Cortex of kidney (tissue), 1 donor: ENCODE measurements at places on chromosomes 7 and 10.

- no peak for DNase-seq
Measured at GRCh38 chr7:128830231-128831177, at the start of gene FLNC. FLNC (plus strand) TSS chr7:128830406; CDS start chr7:128830638, 232 bp downstream.

- no peak for DNase-seq
Measured at GRCh38 chr10:99431190-99431760, 851 bp upstream of the GOT1 start.

DNA sequence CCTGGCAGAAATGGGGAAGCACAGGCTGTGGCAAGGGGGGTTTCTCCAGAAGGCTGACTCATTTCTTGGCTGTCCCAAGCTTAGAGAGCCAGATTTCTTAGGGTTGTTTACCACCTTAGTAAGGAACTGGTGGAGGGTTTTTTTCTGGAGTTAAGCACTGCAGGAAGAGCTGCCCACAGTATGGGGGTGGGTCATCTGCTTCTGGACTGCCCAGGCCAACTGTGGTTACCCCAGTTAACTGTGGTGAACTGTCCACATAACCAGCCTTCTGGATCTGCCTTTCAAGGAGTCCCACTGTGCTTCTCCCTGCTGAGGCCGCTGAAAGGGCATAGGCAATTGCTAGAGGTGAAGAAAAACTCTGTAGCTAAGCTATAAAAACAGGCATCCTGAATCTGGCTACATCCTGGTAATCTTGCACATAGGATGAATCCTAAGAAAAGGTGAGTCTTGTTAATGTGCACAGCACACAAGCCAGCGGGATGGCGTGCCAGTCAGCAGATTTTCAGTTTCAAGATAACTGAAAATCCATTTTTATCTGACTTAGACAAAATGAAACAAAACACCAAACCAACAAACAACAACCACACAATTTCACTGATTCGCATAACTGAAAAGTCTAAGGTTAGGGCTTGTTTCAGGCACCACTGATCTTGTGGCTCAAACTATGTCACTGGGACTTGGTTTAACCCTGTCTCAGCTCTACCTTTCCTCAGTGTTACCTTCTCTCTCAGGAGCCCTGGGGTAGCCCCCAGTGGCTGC lies 21.6 kb upstream of the TSPAN33 start:
- no peak for DNase-seq

DNA sequence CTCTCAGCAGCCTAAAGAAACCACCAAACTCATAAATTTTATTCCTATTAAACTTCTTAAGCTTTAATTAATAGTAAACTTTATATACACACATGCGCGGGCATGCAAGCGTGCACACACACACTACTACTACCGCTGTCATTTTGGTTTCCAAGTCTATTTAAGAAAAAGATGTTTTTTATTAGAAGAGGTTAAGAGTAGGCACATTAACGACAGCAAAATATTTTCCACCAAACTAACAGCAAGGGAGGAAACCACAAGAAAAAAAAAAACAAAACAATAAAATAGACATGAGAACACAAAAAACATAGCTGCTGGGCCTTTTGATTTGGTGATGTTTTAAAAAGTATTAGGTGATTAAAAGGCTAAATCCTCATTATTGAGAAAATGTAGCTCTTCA lies 28.6 kb downstream of the RTKN2 start:
- no peak for DNase-seq

DNA sequence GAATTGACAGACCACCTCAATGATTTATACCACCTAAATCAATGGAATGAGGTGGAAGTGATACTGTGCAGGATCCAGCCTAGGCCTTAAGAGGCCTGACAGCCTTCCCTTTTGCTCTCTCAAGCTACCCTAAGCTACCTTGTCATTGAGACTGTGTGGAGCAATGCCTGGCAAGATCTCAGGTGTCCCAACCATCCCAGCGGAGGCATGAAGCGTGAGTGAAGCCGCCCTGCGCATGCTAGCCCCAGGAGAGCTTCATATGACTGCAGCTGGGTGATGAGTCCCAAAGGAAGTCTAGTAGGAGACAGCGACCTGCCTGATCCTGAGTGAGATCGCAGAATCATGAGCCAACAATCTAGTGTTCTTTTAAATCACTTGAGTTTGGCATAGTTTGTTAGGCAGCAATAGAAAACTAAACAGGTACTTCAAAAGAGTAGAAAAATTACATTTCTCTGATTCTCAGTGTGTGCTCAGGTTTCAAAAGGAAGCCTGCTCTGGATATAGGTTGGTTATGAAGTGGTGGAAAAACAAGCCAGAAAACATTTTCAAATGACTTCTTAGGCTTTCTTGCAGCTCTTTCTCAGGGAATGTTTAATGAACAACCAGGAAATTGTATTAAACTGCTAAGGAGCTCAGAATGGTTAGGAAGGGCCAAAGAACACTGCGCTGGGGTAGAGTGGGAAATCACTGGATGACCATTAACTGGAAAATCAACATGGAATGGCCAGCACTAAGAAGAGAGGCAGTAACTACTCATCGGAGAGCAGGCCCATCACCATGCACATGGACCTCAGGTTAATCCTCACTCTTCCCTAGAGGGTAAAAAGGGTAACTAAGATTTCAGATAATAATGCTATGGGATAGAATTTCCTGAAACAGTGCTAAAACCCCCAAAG lies 535.2 kb downstream of the PHTF2 start:
- DNase-seq: no peak

DNA sequence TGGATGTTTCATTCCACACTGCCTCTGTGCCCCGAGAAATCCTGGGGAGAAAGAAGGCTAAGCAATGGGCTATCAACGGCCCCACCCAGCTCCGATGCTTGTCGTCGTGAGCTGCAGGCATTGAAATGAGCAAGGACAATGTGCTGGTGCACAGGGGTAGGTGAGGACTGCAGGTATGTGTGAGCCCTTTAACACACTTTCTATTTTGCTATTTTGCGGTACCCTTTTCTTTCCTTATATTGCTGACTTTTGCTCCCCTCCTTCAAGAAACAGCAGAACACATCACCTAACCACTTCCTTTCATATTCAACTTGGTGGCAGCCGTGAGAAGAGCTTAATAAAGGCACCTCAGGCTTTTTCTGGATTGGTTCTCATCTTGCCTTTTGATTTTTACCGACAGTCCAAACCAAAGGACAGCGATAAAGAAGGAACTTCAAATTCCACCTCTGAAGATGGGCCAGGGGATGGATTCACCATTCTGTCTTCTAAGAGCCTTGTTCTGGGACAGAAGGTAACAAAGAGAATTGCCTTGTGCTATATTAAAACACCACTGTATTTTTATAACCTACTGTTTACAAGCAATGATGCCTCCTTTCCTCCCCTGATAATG lies 39.2 kb downstream of the AIFM2 start:
- no peak for DNase-seq

- DNase-seq: no peak
Measured at GRCh38 chr10:69087590-69088470, at the start of gene SRGN. SRGN (plus strand) TSS chr10:69088103; CDS start chr10:69088158, 55 bp downstream.
